A549 treated with CORT108297 at 1 μM for 4 hours (cell line): ENCODE measurements at places on chromosomes 5 and 9. TPM values are rescaled to one million over a fixed set of nuclear protein-coding genes. Genes with fewer than 3 reads are reported as not detected.

The ACTBL2 gene
- 0.03 to 0.06 TPM (median 0.03 TPM) in 3 of 5 replicates, not detected in the others for total RNA-seq

The PRDM9 gene
- total RNA-seq = not detected in 5 replicates

The FOXD4L4 gene
- total RNA-seq = 0.04 to 0.14 TPM (median 0.08 TPM) in 4 of 5 replicates, not detected in the other

The PTGDS gene
- total RNA-seq = 0.16 to 0.81 TPM (median 0.57 TPM) in 5 replicates

The HBEGF gene
- 5.8 to 8.9 TPM (median 6.3 TPM) in 5 replicates for total RNA-seq

The SLC6A19 gene
- total RNA-seq = 0.01 to 0.03 TPM (median 0.01 TPM) in 3 of 5 replicates, not detected in the others

The RCL1 gene
- 37.6 to 42.7 TPM (median 40.5 TPM) in 5 replicates for total RNA-seq

The SSNA1 gene
- 102 to 161 TPM (median 150 TPM) in 5 replicates for total RNA-seq

The SLC2A8 gene
- total RNA-seq = 9.5 to 16.7 TPM (median 16.1 TPM) in 5 replicates

The INSL6 gene
- not detected in 5 replicates for total RNA-seq

The OR1J2 gene
- not detected in 5 replicates for total RNA-seq

The SPATA31A3 gene
- total RNA-seq = not detected in 5 replicates

The CMYA5 gene
- 0.12 to 0.19 TPM (median 0.15 TPM) in 5 replicates for total RNA-seq

The BHMT gene
- total RNA-seq = 0.21 TPM in 1 of 5 replicates, not detected in the others

The DIRAS2 gene
- total RNA-seq = 0.01 to 0.07 TPM (median 0.02 TPM) in 3 of 5 replicates, not detected in the others

The IL3 gene
- not detected in 5 replicates for total RNA-seq

The ASTN2 gene
- total RNA-seq = 4.3 to 5.8 TPM (median 5.3 TPM) in 5 replicates

The TOPORS gene
- 10.9 to 17.4 TPM (median 12.3 TPM) in 5 replicates for total RNA-seq

The FRRS1L gene
- total RNA-seq = 0.13 to 0.81 TPM (median 0.22 TPM) in 5 replicates

The PCDHA4 gene
- 1.5 to 2.2 TPM (median 1.6 TPM) in 5 replicates for total RNA-seq

The TAF11L5 gene
- not detected in 5 replicates for total RNA-seq

The WNT8A gene
- total RNA-seq = not detected in 5 replicates

The PLAA gene
- total RNA-seq = 29.0 to 39.0 TPM (median 31.4 TPM) in 5 replicates

The PCDHB4 gene
- 0.06 to 0.12 TPM (median 0.07 TPM) in 4 of 5 replicates, not detected in the other for total RNA-seq

The SMIM33 gene
- total RNA-seq = not detected in 5 replicates

The ELAVL2 gene
- 0.02 to 0.06 TPM (median 0.05 TPM) in 3 of 5 replicates, not detected in the others for total RNA-seq

The BTNL8 gene
- total RNA-seq = not detected in 5 replicates

The ASPN gene
- total RNA-seq = not detected in 5 replicates

The TPRN gene
- total RNA-seq = 6.2 to 10.5 TPM (median 10.1 TPM) in 5 replicates
